ENCODE measurements at places on chromosomes 6 and 20.

DNA sequence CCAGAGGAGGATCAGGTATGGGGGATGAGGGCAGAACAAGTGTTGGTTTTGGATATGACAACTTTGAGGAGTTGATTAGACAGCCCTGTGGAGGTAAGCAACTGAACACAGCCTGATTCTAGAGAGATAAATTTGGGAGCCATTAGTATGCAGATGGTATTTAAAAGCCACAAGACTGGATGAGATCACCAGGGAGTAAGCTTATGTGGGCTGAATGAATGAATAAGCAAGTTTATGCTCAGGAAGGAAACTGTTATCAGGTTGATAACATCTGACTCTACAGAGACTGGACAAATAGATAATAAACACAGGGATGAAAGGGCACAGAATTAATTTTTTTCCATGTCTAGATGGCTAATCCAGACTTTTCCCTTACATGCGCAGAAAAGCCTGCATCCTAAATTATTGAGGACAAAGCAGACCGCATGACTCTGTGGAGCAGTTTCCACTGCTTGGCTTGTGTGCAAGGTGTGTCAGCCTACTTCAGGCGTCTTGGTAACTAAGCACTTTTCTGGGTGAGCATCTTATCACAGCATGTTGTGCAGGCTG is 150.6 kb downstream of the GJA10 start:
- peaks cover 3% of the 10 kb centered on the region for H3K36me3 ChIP-seq
- peaks cover 7% of the 10 kb centered on the region for H3K4me1 ChIP-seq
- no peak overlapping the region for H3K27ac ChIP-seq
- no peaks in the 10 kb centered on the region for H3K27me3 ChIP-seq
- DNase-seq: no peak
- H3K4me3 ChIP-seq: no peak overlapping the region

DNA sequence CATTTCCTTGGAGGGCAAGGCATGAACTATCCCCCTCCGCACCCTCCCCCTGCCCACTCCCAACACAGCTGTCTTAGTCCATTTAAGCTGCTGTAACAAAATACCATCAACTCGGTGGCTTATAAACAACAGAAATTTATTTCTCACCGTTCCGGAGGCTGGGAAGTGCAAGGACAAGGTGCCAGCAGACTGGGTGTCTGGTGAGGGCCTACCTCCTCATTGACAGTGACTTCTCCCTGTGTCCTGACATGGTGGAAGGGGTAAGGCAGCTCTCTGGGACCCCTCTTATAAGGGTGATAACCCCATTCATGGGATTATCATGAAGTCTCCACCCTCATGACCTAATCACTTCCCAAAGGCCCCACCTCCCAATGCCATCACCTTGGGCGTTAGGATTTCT is 114.3 kb upstream of the MAFB start:
- H3K4me1 ChIP-seq: no peaks in the 10 kb centered on the region
- no peak overlapping the region for H3K27ac ChIP-seq
- no peak for DNase-seq
- no peaks in the 10 kb centered on the region for H3K27me3 ChIP-seq
- no peaks in the 10 kb centered on the region for H3K36me3 ChIP-seq

- H3K4me3 ChIP-seq: no peak overlapping the region
- H3K27me3 ChIP-seq: no peaks in the 10 kb centered on the region
- H3K4me1 ChIP-seq: peaks cover 45% of the 10 kb centered on the region
- no peak for DNase-seq
Measured at GRCh38 chr20:4683261-4683660, 38.4 kb upstream of the PRND start.

DNA sequence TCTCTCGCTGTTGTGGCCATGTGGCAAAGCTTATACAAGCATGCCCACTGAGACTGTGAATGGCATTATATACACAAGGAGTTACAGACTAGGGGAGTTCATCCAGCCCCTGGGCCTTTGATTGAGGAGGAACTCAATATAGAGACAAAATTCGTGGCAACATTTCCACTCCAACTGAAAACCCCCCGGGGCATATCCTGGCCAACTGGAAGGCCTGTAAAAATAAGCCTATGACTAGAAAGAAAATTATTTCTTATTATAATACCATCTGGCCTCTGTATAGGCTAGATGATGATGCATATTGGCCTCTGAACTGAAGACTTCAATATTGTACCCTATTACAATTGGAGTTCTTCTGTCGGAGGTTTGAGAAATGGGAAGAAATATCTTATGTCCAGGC is 175.5 kb upstream of the GJE1 start:
- no peaks in the 10 kb centered on the region for H3K4me1 ChIP-seq
- no peaks in the 10 kb centered on the region for H3K36me3 ChIP-seq

- H3K36me3 ChIP-seq: no peaks in the 10 kb centered on the region
- no peak for DNase-seq
- H3K4me1 ChIP-seq: peaks cover 4% of the 10 kb centered on the region
- peaks cover 18% of the 10 kb centered on the region for H3K27me3 ChIP-seq
- peak within 1 kb of the TSS; percentile 22 for H3K4me3 ChIP-seq
- H3K27ac ChIP-seq: no peak within 1 kb of the TSS
Measured at GRCh38 chr6:35776364-35777215, at the start of gene CLPSL2. TSS of gene CLPSL2 (plus strand) at chr6:35776598. CDS start at chr6:35776619, 21 bp downstream.

- no peaks in the 10 kb centered on the region for H3K4me1 ChIP-seq
- DNase-seq: no peak
- H3K27me3 ChIP-seq: no peaks in the 10 kb centered on the region
- H3K27ac ChIP-seq: no peak overlapping the region
Measured at GRCh38 chr20:36040571-36040970, 72.2 kb downstream of the CNBD2 start.

- H3K27ac ChIP-seq: no peak overlapping the region
- no peak overlapping the region for H3K4me3 ChIP-seq
- H3K36me3 ChIP-seq: no peaks in the 10 kb centered on the region
- no peaks in the 10 kb centered on the region for H3K4me1 ChIP-seq
Measured at GRCh38 chr6:147654103-147654845, 145.8 kb downstream of the SAMD5 start.

GRCh38 chr6:44245912-44246662 is 814 bp upstream of the HSP90AB1 start:
- peak overlapping the region; percentile 70 for H3K4me3 ChIP-seq
- peaks cover 29% of the 10 kb centered on the region for H3K36me3 ChIP-seq
- DNase-seq: peak; percentile 87
- H3K27ac ChIP-seq: peak overlapping the region; percentile 92
- H3K27me3 ChIP-seq: no peaks in the 10 kb centered on the region

DNA sequence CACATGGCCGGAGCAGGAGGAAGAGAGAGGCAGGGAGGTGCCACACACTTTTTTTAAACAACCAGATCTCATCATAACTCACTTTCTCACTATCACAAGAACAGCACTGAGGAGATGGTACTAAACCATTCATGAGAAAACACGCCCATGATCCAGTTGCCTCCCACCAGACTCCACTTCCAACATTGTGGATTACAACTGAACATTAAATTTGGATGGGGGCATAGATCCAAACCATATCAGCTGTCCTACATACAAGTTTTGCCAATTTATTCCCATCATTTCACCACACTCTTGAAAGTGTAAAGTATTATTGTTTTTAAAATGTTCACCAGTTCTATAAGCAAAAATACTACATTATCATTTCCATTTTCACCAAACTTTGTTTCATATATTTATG is 33.9 kb upstream of the VGLL2 start:
- H3K27me3 ChIP-seq: no peaks in the 10 kb centered on the region
- no peak overlapping the region for H3K27ac ChIP-seq
- no peaks in the 10 kb centered on the region for H3K36me3 ChIP-seq
- no peaks in the 10 kb centered on the region for H3K4me1 ChIP-seq
- no peak overlapping the region for H3K4me3 ChIP-seq

GRCh38 chr20:14729390-14729789 is 392.0 kb upstream of the FLRT3 start:
- no peak overlapping the region for H3K27ac ChIP-seq
- H3K36me3 ChIP-seq: no peaks in the 10 kb centered on the region
- no peak for DNase-seq
- H3K4me1 ChIP-seq: no peaks in the 10 kb centered on the region
- no peaks in the 10 kb centered on the region for H3K27me3 ChIP-seq
- no peak overlapping the region for H3K4me3 ChIP-seq

DNA sequence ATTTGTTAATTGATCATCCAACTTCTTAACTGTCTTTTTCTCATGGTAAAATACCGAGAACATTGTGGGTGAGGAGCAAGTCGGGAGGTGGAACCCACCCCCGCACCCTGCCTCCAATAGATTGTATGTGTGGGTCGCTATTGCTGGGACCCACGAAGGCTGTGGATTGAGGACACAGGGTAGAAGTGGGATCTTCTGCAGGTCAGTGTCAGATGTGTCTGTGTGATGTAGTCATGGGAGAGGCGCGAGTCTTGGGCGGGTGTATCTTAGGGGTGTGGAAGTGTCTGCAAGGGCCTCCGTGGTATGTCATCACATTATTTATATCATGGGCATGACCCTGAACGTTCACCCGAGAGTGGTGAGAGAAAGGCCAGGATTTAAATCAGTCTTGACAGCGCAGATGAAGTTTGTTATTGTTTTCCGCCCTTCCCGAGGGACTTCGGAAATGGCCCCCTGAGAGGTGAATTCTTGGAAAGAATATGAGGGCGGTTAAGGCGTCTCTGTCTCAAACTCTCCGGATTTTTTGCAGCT is 472 bp upstream of the PAQR8 start:
- H3K4me3 ChIP-seq: peak overlapping the region; percentile 57
- peak; percentile 5 for DNase-seq
- peaks cover 28% of the 10 kb centered on the region for H3K4me1 ChIP-seq
- peaks cover 5% of the 10 kb centered on the region for H3K36me3 ChIP-seq
- peak overlapping the region; percentile 82 for H3K27ac ChIP-seq
- no peaks in the 10 kb centered on the region for H3K27me3 ChIP-seq

DNA sequence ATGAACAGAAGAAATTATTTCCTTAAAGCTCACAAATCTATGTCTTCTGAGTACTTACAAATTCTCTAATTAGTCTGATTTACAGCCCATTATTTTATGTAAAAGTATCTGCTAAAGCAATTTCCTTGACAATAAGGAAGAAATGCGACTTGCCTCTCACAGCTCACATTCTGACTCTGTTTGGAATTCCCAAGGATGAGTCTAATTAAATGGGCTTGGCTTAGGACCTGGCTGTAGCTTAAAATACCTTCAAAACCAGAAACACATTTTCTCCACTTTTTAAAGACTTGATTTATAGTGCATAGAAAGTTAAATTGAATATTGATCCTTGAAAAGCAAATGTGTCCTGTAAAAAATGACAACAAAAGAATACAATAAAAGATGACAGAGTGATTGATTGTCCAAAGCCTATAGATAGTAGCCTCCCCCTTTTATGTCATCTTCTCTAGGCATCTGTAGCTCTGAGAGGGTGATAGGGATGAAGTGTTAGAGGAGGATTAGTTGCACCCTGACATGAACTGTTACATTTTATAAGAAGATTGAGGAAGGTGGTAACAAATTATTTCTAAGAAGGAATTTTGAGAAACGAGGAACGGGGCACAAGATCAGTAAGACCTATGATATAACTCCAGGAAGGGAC is 118.9 kb downstream of the MACROD2 start:
- no peaks in the 10 kb centered on the region for H3K4me1 ChIP-seq
- H3K4me3 ChIP-seq: no peak overlapping the region
